NCI-H2081 treated with DMSO at 0.1 percent for 48 hours (cell line): ENCODE measurements at places on chromosomes 2 and 18.

GRCh38 chr18:8802017-8802672 is 96.8 kb downstream of the MTCL1 start:
- no peak for DNase-seq

GRCh38 chr2:85704800-85705679 is 10.9 kb downstream of the GNLY start:
- DNase-seq = no peak

- DNase-seq = no peak
Measured at GRCh38 chr2:19916385-19916950, 14.7 kb upstream of the TTC32 start.

DNA sequence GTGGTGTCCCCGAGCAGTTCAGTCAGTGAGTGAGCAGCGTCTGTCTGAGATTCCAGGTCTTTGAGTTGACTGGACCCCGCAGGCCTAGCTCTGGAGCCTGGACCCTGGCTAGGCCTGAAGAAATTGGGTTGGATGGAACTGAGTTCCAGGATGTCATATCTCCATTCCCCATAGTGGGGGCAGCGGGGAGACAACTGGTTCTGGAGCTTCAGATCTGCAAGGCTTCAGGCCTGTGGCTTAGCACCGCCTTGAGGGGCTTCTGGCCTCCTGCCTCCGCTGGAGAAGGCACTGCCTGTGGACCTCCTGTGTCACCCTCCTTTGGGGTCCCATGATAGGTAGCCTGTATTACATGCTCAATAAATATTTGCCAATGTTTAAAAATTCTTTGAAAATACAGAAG is 288.4 kb upstream of the ID2 start:
- DNase-seq = no peak

GRCh38 chr2:75157435-75157834 is 41.9 kb downstream of the TACR1 start:
- no peak for DNase-seq

DNA sequence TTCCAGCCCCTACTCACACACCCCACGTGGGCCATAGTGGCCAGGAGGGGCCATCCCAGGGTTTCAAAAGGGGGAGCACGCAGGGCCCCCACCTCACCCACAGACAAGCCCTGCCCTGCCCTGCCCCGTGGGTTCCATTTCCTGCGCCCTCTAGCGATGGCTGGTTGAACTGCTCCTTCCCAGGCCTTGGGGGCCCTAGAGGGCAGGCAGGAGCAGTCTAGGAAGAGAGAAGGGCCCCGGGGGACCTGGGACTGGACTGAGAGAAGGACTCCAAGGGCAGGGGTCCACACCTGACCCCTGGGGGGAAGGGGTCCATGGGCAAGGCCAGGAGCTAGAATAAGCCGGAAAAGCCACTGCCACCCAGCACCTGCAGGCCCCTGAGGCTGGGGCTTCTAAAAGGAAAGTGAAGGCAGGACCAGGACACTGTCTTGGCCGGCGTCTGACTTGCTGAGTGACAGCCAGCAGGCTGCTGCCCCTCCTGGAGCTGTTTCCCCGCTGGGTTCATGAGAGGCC is 10.1 kb downstream of the CYP26B1 start:
- DNase-seq = no peak

DNA sequence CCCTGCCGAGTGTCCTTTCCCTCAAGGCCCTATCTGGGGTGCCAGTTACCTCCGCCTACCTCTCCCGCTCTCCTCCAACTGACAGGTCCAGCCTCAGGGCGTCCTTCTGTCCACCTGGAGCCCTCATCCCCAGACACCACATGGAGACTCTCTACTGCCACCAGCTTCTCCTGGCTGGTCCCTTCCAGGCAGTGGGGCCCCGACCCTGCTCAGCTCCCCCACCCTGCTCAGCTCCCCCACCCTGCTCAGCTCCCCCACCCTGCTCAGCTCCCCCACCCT is 74.0 kb upstream of the ODC1 start:
- DNase-seq = no peak

- DNase-seq = no peak
Measured at GRCh38 chr2:8673381-8673780, 8.5 kb upstream of the ID2 start.

- no peak for DNase-seq
Measured at GRCh38 chr2:109178968-109179367, 50.0 kb downstream of the SH3RF3 start.

DNA sequence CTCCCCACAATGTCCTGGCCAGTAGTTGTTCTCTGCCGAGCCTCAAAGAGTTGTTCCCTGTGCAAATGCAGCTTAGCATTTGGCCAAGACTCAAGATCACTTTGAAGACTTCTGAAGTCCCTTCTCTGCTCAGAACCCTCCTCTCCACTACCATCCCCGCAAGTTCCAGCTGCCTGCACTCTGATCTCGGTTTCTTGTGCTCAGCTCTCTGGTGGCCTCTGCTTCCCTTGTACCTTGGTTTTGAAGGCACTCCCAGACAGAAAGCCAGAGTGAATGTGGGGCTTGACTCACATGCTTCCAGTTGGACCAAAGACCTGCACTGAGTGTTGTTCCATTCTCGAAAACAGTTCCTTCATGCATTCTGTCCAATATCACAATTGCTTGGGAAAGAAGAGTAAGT is 28.6 kb downstream of the CRACDL start:
- no peak for DNase-seq

- no peak for DNase-seq
Measured at GRCh38 chr2:84782717-84783442, 98.0 kb downstream of the TRABD2A start.

DNA sequence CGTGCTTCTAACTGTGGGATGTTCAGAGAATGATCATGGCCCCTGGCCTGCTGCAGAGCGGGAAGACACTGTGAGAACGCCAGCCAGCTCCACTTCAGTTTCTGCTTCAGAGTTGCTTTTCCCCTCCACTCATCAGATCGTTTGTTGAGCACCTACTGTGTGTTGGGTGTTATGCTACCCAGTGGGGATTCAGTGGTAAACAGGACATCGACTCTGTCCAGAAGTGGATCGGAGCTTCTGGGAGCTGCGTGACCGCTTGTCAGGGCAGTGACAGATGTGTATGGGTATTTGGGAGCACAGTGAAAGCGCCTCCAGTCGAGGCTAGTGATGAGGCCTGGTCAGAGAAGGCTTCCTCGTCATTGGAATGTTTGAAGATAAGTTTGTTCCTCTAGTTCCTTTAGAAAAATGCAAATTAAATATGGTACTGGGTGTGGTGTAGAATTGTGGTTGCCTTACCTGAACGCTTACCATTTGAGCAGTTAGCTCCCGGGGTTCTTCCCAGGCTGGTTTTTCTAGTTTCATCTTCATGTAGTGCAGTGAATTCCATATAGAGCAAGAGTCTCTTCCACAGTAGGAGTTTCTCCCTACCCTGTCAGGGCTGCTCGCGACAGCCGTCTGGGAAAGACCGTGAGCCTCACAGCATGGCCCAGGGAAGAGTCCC is 2.8 kb downstream of the RAB12 start:
- no peak for DNase-seq

DNA sequence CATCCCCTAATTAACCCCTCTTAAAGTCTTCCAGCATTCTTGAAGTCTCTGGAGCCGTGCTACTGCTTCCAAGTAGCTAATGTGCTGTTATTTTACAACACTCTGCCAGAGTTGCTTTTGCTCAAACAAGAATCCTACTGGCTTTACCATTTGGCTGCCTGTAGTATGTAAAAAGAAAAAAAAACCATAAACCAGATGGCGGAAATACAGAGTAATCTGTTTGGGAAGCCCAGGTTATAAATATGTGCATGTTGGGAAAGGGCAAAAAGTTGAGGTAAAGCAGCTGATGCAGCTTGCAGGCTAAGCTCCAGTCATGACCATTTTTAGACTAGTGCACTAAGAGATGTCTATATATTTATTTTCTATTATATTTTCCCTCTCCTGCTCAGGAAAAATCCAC is 313.2 kb upstream of the ETAA1 start:
- DNase-seq = no peak

GRCh38 chr2:28344756-28345373 is 47.8 kb upstream of the FOSL2 start:
- DNase-seq = no peak

DNA sequence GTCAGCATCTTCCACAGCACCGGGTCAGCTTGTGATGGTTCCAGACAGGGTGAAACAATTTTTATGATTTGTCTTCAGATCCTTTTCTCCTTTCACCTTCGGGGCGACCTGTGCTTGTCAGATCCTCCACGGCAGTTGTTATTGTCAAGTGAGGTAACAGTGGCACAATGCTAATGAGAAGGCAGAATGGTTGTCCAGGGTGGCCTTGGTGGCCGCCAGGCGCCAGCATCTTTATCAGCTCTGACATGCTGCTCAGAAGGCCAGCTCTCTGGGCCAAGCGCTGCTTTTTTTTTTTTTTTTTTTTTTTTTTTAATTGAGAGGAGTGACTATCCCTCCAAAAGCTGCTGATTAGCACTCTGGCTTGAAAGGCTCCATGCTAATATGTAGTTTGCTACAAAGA is 52.3 kb upstream of the MGAT5 start:
- DNase-seq = no peak

DNA sequence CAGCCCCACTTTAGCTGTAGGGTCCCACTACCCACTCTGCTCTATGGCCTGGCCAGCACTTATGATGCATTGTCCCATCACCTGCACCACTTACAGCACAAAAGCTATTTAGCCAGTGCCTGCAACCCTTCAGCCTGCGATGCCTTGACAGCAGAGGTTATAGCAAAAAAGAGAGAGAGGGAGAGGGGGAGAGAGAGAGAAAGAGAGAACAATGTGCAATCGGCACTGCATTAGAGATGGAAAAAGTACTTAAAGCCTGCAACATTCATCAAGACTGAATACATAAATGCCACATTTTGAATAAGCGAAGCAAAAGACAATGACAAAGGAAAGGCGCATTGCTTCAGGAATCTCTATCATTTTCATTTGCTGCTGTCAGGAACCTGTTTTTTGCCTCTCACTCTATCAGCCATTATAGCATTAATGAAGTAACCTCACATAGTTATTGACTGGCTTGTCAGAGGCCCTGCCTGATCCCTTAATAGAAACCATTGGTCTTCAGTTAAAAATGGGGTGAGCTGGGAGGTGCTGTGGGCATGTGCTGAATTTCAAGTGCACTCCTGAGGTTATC is 833.1 kb downstream of the BCL11A start:
- DNase-seq = no peak

DNA sequence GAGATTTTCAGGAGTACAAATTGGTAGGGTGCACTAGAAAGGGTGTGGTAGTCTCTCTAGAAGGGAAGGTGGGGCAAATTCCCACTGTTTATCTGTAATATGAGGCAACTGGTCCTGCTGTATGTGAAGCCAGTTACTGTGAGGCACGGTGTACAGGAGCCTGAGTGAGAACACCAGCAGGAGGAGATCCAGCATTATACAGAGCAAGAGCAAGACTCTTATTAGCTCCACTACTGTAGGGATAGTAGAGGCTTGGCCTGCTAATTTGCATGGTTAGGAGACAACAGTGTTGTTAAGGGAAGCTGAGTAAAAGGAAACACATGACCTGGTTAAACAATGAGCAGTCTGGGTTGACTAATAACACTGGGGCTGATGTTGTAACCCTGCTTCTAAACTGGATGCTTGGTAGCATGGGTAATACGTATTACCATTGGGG is 76.3 kb upstream of the WDSUB1 start:
- no peak for DNase-seq

- DNase-seq = no peak
Measured at GRCh38 chr2:69119104-69119894, 106.3 kb downstream of the ANTXR1 start.

DNA sequence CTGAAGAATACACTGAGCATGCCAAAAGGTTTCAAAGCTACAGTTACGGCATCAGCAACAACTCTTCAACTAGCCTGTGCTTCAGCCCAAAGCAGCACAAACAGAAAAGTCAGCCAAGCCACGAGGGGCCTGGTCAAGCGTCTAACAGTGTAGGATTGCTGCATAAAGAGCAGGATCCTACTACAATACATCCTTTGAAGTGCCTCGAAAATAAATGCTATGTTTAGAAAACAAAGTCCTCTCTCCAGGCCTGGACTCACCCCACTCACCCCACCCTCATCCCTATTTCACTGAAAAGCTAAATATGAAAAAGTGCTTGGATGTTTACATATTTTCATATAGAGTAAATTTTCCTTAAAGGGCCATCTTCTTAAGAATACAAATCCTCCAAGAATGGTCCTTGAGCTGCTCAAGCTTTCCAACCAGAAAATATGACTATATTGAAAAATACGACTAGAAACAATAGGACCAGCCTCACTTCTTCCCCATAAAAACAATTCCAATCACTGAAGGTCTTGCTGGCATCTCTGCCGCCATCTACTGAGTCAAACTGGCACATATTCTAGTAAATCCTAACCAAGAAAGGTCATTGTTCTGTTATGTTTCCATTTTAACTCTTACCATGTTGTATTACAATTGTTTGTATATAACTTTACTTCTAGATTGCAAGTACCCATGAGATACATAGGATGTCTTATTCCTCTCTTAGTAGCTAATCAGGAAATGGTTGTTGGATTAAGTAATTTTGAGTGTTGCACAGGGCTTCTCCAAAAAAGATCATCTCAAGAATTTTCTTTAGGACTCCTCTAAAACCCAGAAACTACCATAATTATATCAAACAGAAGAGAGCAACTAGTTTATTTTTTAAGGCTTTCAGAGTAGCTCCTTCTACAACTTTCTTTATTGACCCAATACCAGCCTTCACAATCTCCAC is 63.6 kb downstream of the CLHC1 start:
- DNase-seq = peak; percentile 24

- no peak for DNase-seq
Measured at GRCh38 chr18:9792565-9793245, 84.6 kb downstream of the RAB31 start.

DNA sequence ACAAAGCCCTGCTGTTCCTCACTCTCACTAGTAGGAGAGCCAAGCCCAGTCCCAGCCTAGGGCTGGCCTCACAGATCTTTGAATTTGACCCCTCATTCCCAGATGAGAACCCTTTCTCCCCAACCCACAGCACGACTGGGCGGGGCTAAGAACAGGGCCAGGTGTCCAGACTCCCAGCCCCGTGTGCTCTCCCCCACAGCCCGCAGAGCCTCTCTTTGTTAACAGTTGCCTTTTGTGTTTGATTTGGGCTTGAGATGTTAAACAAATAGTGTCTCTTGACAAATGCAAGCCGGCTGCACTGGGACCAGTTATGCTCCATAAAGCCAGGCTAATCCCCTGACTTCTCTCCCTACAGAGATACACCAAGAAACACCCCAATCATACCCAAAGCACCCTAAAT is 4.7 kb upstream of the KCNK3 start:
- no peak for DNase-seq

GRCh38 chr18:64718808-64719207 is 569.9 kb upstream of the LINC00305 start:
- DNase-seq = no peak

DNA sequence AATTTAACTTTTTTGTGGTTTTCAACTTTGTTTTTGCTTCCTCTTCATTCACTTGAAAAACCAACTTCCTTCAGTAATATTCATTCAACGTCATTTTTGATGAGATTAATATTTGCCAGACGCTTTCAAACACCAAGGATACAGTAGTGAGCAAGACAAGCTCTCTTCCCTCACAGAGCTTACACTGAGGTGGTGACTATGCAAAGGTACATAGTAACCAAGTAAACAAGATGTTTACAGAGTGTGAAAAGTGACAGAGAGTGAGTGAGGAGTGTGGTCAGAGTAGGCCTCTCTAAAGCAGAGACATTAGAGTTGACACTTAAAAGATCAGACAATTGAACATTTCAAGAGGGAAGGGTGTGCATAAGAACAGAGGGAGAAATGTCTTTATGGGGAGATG is 155.5 kb downstream of the TMEM247 start:
- DNase-seq = no peak
